ENCODE measurements at places on chromosomes 3 and 15. TPM values are rescaled to one million over a fixed set of nuclear protein-coding genes. Genes with fewer than 3 reads are reported as not detected.

- no peak for DNase-seq
These were observed 87.1 kb downstream of the SCN11A start for GRCh38 chr3:38964646-38965045.

- DNase-seq: no peak
These were observed 45.8 kb downstream of the CEP152 start for GRCh38 chr15:48765022-48765421.

DNA sequence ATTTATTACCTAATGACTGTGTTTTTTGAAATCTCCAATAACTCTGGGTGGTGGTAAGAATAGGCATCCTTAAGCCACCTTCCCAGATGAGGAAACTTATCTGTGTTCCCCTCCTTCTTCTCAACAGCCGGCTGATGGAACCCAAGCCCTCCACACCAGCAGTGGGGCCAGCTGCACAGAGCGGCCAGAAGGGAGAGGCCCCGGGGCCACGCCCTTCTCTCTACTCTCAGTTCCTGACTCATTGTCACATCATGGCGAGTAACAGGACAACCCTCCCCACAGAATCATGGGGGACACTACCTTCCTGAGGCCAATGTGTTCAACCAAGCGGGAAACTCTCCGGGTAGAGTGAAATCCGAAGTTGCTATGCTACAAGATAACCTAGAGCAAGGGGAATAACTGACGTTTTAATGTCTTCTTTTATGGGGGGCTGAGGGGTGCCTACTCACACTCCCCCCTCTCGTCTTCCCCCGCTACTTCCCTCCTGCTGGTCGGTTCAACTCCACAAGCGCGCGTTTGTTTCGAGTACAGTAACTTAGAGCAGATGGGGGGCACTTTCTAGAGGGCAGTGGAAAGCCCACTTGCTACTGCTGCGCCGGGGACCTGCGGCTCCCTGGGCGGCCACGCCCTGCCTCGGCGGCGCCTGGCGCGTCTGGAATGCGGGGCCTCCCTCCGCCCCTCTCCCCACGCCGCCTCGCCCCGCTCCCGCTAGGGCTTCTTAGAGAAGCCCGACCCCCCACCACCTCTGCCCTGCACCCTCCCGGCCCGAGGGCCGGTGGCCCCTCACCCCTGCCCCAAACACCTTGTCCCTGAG, 621 bp downstream of the ANXA2 start:
- DNase-seq: peak; percentile 87

DNA sequence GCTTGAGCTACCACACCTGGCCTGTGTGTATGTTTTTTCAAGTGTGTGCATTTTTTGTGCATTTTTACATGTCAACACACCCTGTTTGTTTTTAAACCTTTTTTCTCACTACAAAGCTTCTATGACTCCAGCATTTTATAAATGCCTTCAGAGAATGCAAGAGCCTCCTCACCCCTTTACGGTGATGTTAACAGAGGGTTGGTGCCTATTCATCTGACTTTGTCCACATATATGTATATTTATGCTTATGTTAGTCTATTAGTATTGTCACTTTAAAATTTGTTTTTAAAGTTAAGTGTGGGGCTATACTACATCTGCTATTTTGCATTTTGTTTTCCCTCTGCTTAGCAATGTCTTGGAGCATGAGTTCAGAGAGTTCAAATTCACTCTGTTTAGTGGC, 45.8 kb downstream of the EEFSEC start:
- DNase-seq: no peak

- peak; percentile 89 for DNase-seq
These were observed 129.2 kb upstream of the TSC22D2 start for GRCh38 chr3:150278843-150279381.

- peak; percentile 4 for DNase-seq
These were observed 184.1 kb upstream of the LRRC3B start for GRCh38 chr3:26438325-26438940.

- no peak for DNase-seq
These were observed 59.8 kb downstream of the PIK3R4 start for GRCh38 chr3:130686833-130687232.

- DNase-seq: no peak
These were observed 211.2 kb downstream of the WDR72 start for GRCh38 chr15:53548236-53548635.

GRCh38 chr3:115062412-115062956, 84.6 kb downstream of the ZBTB20 start:
- DNase-seq: no peak

- DNase-seq: no peak
These were observed 564.9 kb upstream of the ZNF385D start for GRCh38 chr3:22315925-22316324.

DNA sequence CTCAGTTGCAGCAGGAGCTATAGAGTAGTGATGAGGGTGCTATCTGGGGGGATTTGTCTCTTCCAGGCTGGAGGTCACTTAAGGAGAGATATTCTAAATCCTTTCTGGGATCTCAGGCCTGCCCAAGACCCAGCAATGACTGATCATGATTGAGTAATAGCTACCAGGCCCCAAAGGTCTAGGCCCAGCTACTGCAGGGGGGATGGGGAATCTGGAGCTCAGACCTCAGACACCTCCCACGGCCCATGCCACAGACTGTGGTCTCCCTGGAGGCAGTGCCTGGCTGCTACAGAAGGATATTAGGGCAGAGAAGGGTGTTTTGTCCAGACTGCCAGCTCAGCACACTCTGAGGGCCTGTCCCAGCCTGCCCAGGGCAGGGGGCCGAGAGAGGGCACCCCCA, 6.9 kb downstream of the SLC38A3 start:
- DNase-seq: no peak

GRCh38 chr15:42939841-42940240, 19.3 kb upstream of the TTBK2 start:
- DNase-seq: no peak

DNA sequence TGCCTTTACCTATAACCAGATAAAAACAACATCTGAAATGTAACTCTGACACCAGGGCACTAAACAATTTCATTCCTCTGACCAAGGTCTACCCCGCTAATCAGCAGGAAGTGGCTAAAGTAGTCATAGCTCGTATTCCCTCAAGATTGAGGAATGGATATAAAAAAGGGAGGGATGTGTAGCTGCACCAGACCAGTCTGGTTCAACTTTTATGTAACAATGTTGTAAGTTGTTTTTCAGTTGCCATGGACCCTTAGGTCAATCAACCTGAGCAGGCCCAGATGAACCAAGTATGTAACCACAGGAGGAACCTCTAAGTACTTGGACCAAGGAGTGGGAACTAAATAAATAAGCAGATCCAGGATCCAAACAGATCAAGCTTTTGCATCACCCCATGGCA, 28.4 kb upstream of the IFT57 start:
- no peak for DNase-seq

- no peak for DNase-seq
These were observed 300.4 kb upstream of the ADAMTS9 start for GRCh38 chr3:64988188-64988587.

GRCh38 chr15:65579762-65580161, 31.2 kb downstream of the INTS14 start:
- peak; percentile 10 for DNase-seq

- DNase-seq: no peak
These were observed 77.0 kb downstream of the CCK start for GRCh38 chr3:42189001-42189460.

The PTX3 gene
- 33.0 TPM for total RNA-seq

The PIGBOS1 gene
- 14.0 TPM for total RNA-seq

The TRIM59 gene
- total RNA-seq: 20.2 TPM

The IL5RA gene
- total RNA-seq: 3.9 TPM

The CELF6 gene
- total RNA-seq: 1.9 TPM

The KLHL6 gene
- 4.3 TPM for total RNA-seq

The RTP1 gene
- total RNA-seq: not detected

All from umbilical cord (tissue), 2 donors.